ENCODE measurements at places on chromosomes 2 and 18.

- DNase-seq, result no peak
Measured at GRCh38 chr2:183349091-183349490, 224.8 kb downstream of the NUP35 start.

DNA sequence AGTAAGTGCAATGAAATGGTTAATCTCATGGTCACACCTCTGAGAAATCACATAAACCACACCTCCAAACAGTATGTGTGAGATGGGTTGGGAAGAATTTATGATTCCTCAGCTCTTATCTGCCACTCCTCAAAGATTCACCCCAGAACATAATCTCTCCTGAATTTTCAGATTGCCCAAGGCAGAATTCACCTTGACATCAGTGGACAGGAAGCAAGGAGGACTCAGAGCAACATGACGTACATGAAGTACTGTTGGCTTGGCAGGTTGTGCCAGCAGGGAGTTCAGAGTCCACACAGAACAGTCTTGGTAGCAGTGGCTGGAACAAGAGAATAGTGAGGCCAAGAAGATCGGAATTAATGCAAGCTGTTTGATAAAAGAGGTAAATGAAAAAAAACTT is 31.7 kb upstream of the CYBRD1 start:
- no peak for DNase-seq

DNA sequence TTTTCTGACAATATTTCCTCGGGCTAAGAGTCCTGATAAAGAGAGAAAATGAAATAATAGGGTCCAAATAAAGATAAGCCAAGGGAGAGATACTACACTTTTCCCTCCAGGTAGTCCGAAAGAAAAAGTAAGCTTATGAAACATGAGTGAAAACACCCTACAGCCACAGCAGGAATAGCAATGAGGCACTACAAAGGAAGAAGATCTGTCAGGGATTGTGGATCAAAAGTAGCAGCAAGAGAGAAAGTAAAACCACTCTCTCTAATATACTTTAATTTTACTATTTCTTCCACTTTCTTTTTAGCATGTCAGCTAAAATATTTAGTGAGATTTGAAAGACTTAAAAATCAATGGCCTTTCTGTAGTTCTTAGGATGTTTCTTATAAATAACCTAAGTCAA is 1601.8 kb downstream of the LRP1B start:
- DNase-seq, result no peak

GRCh38 chr2:137607722-137608318 is 356.5 kb upstream of the HNMT start:
- no peak for DNase-seq

DNA sequence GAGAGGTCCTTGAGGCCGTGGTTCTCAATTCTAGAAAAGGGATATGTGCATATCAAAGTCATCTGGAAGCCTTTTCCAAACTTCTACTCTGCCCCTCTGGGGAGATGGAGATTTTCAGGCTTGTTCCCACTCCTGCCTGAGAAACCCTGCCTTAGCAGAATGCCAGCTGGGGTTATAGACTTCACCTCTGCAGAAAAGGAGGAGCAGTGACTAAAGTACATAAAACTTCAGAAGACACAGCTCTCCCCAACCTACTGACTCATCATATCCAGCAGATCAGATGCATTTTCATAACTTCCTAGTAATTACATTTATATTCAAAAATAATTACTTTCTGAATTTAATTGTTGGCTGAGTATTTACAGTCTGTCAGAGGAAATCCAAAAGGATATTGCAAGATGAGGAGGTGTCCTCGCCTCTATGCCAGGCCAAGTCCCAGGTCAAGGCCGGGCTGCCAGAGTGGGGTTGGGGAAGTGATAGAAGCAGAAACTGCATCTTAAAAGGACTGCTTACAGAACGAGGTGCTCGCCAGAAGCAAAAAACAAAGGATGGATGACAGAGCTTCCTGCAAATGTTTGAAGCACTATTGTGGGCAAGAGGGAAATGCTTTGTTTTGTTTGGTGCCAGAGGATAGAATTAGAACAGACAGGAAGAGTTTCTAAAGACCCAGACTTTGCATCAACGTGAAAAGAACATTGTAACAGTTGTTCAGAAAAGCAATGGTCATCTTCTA is 75.6 kb upstream of the APCDD1 start:
- DNase-seq, result no peak

DNA sequence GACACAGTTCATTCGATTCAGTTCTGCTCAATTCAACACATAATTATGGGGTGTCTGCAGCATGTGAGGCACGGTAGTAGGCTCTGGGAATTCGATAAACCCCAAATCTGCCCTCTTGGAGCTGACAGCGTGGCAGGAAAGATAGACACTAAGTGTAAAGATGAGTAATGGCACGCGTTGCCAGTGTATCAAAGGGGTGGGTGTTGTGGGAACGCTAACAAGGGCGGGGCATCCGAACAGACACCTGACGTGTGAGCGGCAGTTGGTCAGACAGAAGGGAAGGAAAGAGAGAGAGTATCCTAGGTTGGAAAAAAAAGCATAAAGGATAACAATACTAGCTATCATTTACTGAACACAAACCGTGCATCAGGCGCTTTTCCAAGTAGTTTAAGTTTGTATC is 125.7 kb upstream of the HAAO start:
- DNase-seq, result no peak

DNA sequence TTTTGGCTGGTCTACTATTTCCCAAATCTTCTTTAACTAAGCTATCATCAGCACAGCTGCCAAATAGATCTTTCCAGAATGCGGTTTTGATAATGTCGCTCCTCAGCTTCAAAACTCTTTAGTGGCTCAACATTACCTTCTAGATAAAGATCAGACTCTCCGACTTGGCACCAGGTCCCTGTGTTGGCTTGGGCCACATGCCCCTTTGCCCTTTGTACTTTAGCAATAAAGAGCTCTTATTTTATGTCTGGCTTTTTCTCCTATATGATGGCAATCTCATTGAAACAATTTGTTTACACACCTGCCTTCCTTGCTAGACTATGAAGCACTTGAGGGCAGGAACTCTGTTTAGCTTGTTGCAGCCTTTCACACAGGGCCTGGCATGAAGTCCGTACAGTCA is 128.9 kb upstream of the GATA6 start:
- DNase-seq, result no peak

DNA sequence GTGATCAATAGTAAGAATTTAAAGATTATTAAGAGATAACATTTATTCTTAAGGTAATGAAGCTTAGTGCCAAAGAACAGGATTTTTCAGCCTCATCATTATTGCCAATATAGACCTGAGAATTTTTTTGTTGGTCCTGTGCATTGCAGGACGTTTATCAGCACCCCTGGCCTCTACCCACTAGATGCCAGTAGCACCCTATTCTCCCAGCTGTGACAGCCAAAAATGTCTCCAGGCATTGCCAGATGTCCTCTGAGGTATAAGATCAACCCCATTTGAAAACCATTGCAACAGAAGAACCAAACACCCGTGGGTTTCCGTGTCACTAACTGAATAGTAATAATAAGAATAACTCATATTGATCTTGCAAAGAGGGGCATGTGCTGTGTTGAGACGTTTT is 700.0 kb upstream of the SOX11 start:
- no peak for DNase-seq
